Activated T-helper 2 cell treated with anti-CD3 and anti-CD28 coated beads, Interferon-gamma antibody, Interleukin-2, Interleukin-4, amounts not matched to agents 10 μg/mL and 5 μg/mL and 100 μg/mL, durations not matched to agents 14 hours and 24 hours and 36 hours (primary cell): ENCODE measurements at places on chromosomes 6 and 20. TPM values are rescaled to one million over a fixed set of nuclear protein-coding genes. Genes with fewer than 3 reads are reported as not detected.
A peak's percentile ranks its signal among the peaks of the same experiment; 100 is the strongest.

DNA sequence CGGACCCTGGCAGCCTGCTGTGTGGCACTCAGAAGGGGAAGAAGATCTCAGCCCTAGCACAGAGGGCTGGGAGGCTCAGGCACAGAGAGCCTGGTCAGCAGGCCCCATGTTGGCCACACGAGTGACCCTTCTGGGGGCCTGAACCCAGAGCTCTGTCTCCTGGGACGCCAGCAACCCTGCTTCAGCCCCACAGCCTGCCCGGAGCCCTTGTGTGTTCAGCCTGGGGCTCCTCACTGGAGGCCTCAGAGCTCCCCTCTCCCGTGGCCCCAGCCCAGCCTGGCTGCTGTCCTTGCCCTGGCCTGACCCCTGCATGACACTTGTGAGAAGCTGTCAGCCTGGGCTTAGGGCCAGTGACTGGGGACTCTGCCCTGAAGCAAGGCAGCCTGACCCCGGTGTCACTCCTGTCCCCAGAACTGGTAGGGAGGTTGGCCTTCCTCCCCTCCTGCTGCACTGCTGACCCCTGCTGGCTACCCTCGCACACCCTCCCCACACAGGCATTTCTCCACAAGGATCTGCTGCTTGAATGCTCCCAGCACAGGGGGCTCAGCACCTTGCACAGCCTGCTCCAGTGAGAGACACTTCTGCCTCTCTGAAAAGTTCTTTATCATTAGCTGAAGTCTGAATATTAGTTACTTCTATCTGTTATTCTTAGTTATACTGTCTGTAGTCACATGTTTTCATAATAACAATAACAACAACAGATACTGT lies 15.4 kb upstream of the IP6K3 start:
- H3K4me1 ChIP-seq: no peaks in the 10 kb centered on the region
- no peak overlapping the region for H3K4me3 ChIP-seq
- H3K27me3 ChIP-seq: no peaks in the 10 kb centered on the region
- DNase-seq: peak; percentile 18
- no peak overlapping the region for H3K27ac ChIP-seq
- no peaks in the 10 kb centered on the region for H3K36me3 ChIP-seq

DNA sequence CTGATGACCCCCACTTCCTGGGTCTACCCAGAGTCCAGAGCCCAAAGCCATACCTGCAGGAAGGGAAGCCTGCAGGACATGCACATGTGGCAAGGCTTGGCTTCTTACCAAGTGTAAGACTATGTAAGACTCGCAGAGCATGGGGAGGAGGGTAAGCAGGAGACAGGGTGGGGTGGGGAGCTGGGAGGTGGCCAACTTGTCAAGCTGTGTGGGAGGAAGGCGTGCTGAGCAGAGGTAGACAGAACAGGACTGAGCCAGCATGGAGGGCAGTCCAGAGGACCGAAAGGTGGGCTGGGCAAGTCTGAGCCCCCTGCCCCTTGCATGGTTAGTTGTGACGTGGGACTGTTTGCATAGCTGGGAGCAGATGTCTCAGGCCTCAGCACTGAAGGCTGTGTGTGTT lies 53.4 kb upstream of the RNF24 start:
- no peak overlapping the region for H3K27ac ChIP-seq
- H3K4me3 ChIP-seq: no peak overlapping the region
- H3K4me1 ChIP-seq: peaks cover 37% of the 10 kb centered on the region
- H3K36me3 ChIP-seq: no peaks in the 10 kb centered on the region

DNA sequence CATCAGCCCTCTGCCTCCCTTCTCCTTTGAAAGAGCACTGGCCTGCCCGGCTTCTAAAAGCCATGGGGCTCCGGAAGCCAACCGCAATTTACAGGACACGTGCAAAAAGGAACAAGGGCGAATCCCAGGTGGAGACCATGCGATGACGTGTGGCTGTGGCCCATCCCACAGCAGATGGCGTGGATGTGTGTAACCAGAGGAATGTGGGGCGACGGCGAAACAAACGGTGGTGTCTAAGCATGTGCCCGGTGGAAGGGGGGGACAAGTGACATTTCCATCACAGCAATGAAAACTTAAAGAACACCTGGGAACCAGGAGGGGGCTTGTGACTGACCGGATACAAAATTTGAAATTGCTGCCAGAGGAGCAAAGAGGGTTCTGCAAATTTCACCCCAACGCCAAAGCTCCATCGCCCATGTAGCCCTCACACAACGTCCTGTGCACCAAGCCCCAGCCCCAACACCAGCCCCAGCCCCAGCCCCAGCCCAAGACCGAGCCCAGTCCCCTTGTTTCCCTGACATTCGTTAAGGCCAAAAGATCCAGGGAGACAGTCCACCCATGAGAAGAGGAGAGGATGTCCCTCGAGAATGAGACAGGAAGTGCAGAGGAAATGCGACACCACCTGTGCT lies 159.7 kb upstream of the ZNF337 start:
- DNase-seq: no peak
- peaks cover 46% of the 10 kb centered on the region for H3K27me3 ChIP-seq
- H3K4me3 ChIP-seq: no peak overlapping the region
- H3K27ac ChIP-seq: no peak overlapping the region

DNA sequence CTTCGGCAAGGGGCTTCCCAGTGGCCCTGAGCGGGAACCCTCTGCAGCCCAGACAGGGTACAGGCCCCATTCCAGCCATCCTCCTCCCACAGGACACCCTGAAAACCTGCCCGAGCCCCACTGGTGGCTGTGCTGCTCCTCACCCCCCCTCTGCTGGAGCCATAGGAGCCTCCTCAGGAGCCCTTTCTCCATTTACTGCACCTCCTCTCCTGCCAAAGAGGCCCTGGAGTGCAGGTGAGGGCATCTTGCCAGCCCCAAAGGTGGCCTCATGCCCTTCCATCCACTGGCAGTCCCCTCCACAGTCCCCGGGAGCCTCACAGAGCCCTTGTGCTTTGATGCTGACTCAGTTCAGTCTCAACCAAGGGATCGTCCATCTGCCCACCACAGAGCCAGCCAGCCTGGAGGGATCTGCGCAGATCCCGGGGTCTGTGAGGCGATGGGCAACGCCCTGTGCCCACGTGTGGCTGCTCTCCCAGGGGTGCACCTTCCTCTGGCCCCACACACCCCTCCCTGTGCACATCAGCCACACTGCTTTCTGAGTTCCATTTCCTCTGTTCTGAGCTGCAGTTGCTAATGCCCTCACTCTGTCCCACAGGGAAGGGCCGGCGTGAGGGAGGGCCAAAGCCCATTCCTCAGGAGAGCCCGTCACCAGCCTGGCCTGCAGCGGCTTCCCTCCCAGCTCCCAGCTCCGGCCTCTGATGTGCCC lies 228.5 kb downstream of the DLL1 start:
- no peak for DNase-seq
- H3K27me3 ChIP-seq: peaks cover 4% of the 10 kb centered on the region
- no peak overlapping the region for H3K4me3 ChIP-seq
- no peaks in the 10 kb centered on the region for H3K4me1 ChIP-seq
- no peak overlapping the region for H3K27ac ChIP-seq

DNA sequence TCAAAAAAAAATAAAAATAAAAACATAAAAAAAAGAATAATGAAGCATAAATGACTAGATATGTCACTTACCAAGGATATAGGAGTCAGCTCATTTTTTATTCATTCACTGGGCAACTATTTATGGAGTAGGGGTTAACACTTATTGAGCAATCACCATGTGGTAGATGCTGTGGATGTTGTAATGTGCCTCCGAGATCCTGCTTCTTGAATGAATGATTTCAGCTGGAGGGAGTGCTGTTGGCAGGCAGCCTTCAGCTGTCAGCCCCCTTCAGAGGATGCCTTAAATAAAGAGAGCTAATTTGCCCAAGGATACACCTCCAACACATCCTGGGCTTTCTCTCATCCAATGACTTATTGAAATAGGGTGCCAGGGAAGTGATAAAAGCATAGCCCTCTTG lies 229.5 kb upstream of the DTNBP1 start:
- H3K27me3 ChIP-seq: no peaks in the 10 kb centered on the region
- H3K4me3 ChIP-seq: no peak overlapping the region
- peaks cover 4% of the 10 kb centered on the region for H3K36me3 ChIP-seq
- DNase-seq: no peak

DNA sequence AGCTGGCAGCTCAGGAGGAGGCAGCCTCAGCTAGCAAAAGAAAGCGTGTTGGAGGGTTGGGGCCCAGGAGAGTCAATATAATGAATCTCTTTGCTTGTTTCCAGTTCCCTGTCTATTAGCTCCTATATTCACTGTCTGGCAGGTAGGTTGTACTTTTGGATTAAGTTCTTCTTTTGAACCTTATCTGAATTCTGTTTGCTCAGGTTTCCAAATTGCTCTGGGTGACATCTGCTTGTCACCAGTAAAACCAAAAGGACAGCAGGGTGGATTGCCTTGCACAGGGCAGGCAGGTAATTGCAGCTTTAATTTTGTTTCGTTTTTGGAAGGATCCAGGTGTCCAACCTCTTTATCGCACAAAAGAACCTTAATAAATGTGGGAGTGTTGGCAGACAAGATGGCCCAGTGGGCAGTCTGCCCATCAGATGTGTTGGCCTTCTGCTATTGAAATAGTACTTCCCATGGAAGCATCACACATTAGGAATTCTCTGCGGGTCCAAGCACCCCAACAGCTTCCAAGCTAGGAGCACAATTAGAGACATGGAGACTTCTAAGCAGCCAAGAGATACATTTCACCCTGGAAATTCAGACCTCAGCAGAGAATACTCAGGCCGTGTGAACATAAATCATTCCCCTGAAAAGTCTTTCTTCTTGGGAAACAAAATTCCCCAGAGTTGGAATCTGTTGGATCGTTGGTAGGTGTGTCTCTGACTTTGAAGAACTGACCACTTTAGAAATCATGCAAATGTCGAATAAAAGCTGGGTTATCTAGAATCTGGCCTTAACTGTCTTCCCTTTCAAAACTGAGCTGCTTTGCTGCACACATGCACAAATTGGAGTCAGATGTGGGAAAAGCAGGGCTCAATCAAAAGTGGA lies 286.9 kb upstream of the BMP2 start:
- H3K27me3 ChIP-seq: no peaks in the 10 kb centered on the region
- no peak overlapping the region for H3K4me3 ChIP-seq
- H3K27ac ChIP-seq: no peak overlapping the region
- DNase-seq: no peak
- no peaks in the 10 kb centered on the region for H3K4me1 ChIP-seq

GRCh38 chr6:168852376-168852884 lies 401.2 kb downstream of the THBS2 start:
- no peaks in the 10 kb centered on the region for H3K36me3 ChIP-seq
- no peak overlapping the region for H3K27ac ChIP-seq
- DNase-seq: no peak
- H3K4me3 ChIP-seq: no peak overlapping the region

- H3K36me3 ChIP-seq: no peaks in the 10 kb centered on the region
- H3K27me3 ChIP-seq: no peaks in the 10 kb centered on the region
- H3K4me3 ChIP-seq: no peak overlapping the region
- DNase-seq: no peak
Observed at GRCh38 chr6:37576336-37576737, 76.6 kb upstream of the CCDC167 start.

- H3K27me3 ChIP-seq: peaks cover 21% of the 10 kb centered on the region
- H3K36me3 ChIP-seq: no peaks in the 10 kb centered on the region
- DNase-seq: no peak
- H3K4me1 ChIP-seq: no peaks in the 10 kb centered on the region
Observed at GRCh38 chr6:21451546-21452013, 142.0 kb upstream of the SOX4 start.

GRCh38 chr6:100512203-100512862 lies 47.6 kb upstream of the SIM1 start:
- no peak overlapping the region for H3K4me3 ChIP-seq
- no peak overlapping the region for H3K27ac ChIP-seq
- no peaks in the 10 kb centered on the region for H3K4me1 ChIP-seq
- H3K36me3 ChIP-seq: peaks cover 36% of the 10 kb centered on the region

GRCh38 chr20:45752746-45753145 lies 30.6 kb downstream of the SPINT4 start:
- H3K4me3 ChIP-seq: no peak overlapping the region
- H3K27ac ChIP-seq: peak overlapping the region; percentile 41
- peaks cover 37% of the 10 kb centered on the region for H3K27me3 ChIP-seq
- no peak for DNase-seq

- H3K27ac ChIP-seq: no peak overlapping the region
- H3K4me3 ChIP-seq: no peak overlapping the region
- no peaks in the 10 kb centered on the region for H3K4me1 ChIP-seq
Observed at GRCh38 chr20:51135926-51136715, 113.2 kb upstream of the KCNG1 start.

DNA sequence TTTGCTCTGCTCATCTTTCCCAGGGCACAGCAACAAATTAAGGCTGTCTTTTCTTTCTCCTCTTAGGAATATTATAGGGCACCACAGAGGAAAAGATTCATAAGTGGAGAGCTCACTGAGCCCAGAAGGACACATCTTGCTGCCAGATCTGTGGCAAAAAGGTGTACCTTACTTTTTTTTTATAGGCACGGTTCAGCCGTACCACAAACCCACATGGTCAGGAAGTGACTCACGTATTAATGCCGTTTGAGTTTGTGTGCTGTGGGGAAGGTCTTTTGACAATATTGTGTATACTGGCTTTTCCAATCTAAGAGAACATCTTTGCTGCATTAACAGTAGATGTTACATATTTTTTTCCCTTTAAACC lies 28.4 kb downstream of the PAQR8 start:
- peaks cover 75% of the 10 kb centered on the region for H3K4me1 ChIP-seq
- peak overlapping the region; percentile 51 for H3K4me3 ChIP-seq
- peaks cover 23% of the 10 kb centered on the region for H3K36me3 ChIP-seq
- H3K27me3 ChIP-seq: no peaks in the 10 kb centered on the region
- peak; percentile 68 for DNase-seq

GRCh38 chr6:109296971-109297372 lies 85.3 kb downstream of the CD164 start:
- DNase-seq: no peak
- peaks cover 2% of the 10 kb centered on the region for H3K4me1 ChIP-seq
- H3K4me3 ChIP-seq: no peak overlapping the region
- H3K27ac ChIP-seq: no peak overlapping the region
- H3K36me3 ChIP-seq: no peaks in the 10 kb centered on the region

SYCP2 gene
- 4.6 and 4.9 TPM in 2 replicates for total RNA-seq

ME1 gene
- 0.05 TPM in 1 of 2 replicates, not detected in the other for total RNA-seq

CYP21A2 gene
- 0.25 and 0.39 TPM in 2 replicates for total RNA-seq

RANBP9 gene
- total RNA-seq: 50.7 and 55.7 TPM in 2 replicates

ERVFRD-1 gene
- not detected in 2 replicates for total RNA-seq

MCHR2 gene
- total RNA-seq: not detected in 2 replicates

ELOVL2 gene
- not detected in 2 replicates for total RNA-seq

C6orf132 gene
- total RNA-seq: 0.09 and 0.23 TPM in 2 replicates

SEMG1 gene
- total RNA-seq: not detected in 2 replicates

OR2J3 gene
- total RNA-seq: not detected in 2 replicates

PM20D2 gene
- 14.8 and 15.3 TPM in 2 replicates for total RNA-seq
